ENCODE measurements at places on chromosomes 2 and 18.

- peak; percentile 55 for DNase-seq
Observed at GRCh38 chr2:214533541-214533940, 122.7 kb downstream of the VWC2L start.

DNA sequence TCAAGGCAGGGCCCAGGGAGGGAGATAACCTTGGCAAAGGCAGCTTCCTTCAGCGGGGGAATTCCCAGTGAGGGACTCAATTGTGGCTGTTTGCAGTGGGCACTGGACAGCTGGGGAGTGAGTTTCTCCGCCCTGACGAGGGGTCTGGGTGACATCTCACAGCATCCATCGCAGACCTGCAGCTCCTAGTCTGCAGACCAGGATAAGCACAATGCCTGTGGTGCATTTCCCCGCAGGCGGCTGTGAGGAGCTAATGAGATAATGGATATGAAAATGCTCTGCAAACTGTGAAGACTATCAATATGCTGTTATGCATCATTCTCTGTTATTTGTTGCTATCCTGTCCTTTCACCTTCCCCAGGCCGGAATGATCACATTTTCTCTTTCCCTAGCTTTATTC is 30.0 kb upstream of the CYP1B1 start:
- no peak for DNase-seq

- DNase-seq, result no peak
Observed at GRCh38 chr2:98463551-98463971, 18.9 kb downstream of the INPP4A start.

- DNase-seq, result peak; percentile 34
Observed at GRCh38 chr2:135745545-135745944, 3.9 kb downstream of the UBXN4 start.

DNA sequence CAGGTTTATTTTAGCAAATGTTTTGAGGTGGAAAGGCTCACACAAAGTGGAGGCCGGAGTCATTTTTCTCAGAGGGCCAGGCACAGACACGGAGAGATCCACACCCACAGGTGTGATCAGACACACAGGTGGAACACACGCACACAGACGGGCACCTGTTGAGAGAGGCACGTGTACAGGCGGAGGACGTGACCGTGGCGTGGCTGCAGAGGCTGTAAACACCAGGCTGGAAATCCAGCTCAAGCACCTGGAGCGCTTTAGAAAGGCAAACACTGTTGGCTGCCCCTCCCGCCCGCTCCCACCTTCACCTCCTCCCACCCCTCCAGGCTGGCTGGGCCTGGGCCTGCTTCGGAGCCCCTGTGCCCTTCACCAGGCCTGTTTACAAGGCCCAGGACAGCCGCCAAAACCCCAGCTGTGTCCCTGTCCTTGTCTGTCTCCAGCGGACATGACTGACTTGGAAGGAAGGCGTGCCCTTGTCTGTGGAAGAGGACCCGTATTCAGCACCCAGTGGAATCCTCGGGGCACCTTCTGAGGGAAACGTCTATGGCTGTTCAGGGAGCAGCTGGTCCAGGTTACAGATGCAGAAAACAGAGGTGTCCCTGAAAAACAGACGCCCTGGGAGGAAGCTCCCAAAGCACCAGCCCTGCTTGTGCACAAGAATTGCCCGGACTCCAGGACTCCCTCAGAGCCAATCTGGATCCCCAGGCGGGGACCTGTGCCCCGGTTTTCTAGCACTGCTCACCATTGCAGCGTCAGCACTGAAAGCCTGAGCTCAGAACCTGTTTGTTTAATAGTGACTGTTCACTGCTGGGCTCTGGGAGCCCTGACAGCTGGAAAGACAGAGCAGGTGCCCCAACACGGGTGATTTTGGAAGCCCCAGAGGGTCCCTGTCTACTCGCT is 134.3 kb upstream of the HAAO start:
- DNase-seq, result no peak

DNA sequence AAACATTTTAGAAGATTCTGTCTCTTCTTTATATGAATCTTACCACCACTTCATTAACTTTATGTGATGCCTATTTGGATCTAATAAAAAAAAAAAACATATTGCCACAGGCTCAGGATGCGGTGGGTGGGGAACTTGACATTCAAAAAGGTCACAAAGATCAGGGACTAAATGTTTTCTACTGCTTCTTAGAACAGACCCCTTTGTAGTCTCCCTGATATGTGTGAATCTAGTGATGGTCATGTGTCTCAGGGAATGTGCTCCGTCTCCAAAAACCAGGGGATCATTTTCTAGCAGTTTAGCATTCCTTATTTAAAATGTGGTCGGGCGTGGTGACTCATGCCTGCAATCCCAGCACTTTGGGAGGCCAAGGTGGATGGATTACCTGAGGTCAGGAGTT is 807.8 kb upstream of the CHAC2 start:
- no peak for DNase-seq

DNA sequence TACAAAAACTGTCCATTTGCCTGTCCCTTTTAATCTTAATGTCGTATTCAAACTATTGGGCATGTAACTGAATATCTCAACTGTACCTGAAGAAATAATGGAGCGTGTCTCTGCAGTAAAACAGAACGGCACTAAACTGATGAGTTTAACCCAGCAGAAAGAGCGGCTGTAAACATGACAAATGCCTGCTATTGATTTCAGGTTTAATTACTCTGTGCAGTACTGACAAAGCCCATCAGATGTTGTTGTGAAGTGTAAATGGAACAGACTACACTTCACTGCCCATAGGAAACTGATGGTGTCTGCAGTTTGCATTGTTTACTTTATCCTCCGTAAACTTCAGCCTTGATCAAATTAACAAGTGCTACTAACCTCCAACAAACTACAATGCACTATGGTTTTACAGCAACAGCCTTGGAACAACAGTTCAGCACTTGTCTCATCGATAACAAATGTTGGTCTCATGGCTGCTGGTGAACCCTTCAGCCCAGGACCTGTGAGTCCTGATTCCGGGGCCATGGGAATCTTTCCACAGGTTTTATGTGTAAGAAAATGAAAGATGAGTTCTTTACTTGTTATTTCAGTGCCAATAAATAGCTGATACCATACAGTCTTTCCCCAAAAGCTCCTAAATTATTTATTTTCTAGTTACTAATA is 316.5 kb downstream of the CCDC178 start:
- DNase-seq, result no peak

DNA sequence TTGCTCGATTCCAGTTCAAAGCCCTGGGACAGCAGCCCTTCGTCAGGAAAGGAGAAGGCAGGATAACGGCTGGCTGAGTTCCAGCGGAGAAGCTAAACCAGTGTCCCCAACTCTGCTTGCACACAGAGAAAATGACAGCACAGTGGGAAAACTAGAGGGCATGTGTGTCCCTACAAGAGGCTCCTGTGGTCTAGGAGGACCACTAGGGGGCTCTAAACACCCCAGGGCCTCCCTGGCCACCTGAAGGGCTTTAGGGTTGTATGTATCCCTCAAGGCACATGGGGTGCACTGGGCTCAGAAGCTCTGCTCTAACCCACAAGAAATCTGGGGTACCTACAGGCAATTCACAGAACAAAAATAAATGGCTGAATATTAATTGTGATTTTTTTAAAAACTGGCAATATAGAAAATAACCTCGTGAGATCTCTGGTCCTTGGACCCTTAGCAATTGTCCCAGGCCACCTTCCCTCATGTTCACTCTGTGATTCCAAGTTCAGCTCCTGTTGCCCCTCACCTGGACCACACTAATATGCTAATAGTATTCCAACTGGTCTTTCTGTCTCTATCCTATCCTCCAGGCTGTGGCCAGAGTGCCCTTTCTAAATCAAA is 17.5 kb downstream of the STAT1 start:
- DNase-seq, result no peak

DNA sequence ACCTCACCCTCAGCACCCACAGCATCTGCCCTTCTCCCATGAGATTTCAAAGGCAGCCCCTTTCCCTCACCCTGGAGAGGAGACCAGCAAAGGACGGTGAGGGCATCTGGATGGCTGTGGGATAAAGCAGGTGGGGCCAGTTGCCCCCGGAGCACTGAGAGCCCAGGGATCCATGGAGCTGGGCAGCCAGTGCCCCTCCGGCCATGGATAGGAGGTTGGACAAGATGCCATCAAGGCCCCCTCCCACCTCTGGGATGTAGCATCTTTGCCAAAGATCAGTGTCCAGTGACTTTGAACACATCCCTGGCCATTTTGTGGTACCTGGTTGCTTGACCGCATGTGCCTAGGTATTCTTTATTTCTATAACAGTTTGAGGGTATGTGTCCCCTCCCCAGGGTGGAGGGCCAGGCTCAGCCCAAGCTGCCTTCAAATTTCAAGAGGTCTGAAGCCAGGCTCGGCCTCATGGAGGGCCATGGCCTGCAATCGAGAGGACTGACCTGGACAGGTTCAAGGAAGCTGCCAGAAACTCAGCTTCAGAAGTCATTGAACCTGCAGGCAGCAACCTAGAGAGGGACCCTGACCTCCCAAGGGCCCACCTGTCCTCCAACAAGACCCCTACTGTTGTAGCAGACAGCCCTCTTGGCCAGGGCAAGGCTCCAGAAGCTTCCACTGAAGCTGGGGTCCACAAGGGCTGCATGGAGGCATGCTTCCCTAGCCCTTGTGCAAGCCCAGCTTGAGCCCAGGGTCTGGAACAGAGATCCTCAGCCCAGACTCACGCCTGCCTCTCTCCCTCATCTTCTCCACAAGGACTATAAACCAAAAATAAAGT is 55.5 kb upstream of the BIN1 start:
- DNase-seq, result no peak

DNA sequence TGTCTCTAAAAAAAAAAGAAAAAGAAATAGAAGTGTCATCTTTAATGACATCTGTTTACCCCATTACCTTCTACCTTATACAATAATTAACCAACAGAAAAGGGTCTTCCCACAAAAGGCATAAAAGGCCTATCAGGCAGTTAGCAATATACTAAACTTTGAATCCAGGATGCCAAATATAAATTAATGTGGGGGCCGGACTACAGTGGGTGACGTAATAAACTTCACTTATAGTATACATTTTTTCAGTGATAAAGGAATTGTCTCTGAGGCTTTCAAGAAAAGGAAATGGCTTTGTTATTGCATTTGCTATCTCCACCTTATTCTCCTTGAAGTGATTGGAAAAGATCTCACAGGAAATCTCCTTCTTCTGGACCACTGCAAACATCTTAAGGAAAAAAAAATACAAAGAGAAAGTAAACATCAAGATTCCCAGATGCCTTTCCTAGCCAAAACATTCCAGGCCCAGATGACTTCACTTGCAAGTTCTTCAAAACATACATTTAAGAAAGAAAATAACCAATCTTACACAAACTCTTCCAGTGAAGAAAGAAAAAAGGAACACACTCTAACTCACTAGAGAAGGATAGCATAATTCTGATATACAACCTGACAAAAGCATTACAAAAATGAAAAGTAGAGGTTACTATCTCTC is 126.2 kb upstream of the CAB39 start:
- DNase-seq, result no peak

DNA sequence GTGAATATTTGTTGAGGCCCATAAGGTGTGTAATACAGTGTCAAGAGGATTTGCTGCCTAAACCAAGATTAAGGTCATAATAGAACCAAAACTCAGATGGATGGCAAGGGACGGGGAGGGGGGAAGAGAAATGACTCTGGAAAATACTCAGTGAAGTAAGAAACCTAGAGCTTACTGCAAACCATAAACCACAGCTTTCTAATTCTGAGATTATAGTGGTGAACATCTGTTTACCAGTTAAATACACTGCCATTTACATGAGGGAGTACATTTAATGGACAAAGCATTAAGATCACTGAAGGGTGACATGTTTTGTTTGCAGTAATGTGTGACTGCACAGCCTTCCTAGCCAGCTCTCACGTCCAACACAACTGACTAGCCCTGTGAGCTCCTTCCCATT is 19.8 kb downstream of the EVX2 start:
- no peak for DNase-seq

DNA sequence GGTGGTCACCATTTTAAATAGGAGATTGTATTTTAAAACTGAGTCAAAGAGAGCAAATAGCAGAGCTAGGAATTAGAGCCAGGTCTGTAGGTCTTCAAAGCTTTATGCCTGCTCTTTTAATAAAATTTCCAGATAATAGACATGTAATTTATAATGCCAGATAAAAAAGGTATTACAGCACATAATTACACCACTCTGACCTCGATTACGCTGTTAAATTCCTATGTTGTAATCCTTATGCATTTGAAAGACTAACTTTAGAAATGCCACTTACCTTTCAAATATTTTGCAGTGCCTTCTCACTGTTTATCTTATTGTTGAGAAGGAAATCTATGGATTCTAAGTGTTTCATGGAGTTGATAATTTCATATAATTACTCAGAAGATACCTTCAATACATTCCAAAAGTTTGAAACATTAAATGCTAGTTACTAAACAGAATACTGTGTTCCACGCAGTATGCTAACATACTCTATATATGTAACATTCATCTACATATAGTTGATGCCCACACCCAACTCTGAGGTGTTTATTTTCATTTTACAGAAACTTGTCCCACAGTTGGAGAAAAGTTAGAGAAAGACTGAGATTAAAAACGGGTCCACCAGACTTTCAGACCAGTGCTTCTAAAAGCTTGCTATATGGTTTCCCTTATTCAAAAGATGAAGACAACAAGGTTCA is 120.0 kb downstream of the OSBPL1A start:
- no peak for DNase-seq

- no peak for DNase-seq
Observed at GRCh38 chr18:50560681-50561629, 1.1 kb downstream of the MAPK4 start.

DNA sequence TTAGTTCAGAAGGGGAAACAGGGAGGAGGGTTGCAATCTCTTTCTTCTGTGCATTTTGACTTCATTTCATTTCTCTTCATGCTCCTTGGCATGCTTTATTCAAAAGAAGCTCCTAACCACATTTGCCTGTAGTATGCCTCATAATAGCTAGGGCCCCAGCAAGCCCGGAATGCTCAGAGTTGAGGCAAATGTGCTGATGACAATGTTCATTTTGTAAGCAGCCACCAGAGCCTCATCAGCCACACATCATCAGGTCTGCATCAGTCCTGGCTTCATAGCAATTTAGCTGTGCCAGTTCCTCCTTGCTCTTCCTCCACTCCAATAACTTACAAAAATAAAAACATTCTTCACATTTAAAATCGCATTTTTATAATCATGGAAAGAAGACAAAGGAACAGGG is 65.4 kb upstream of the MMADHC start:
- no peak for DNase-seq

GRCh38 chr2:222450021-222450420 is 25.7 kb downstream of the SGPP2 start:
- DNase-seq, result no peak

GRCh38 chr18:22726469-22726868 is 206.7 kb upstream of the RBBP8 start:
- DNase-seq, result no peak

GRCh38 chr18:58576638-58577251 is 52.1 kb downstream of the ALPK2 start:
- no peak for DNase-seq

DNA sequence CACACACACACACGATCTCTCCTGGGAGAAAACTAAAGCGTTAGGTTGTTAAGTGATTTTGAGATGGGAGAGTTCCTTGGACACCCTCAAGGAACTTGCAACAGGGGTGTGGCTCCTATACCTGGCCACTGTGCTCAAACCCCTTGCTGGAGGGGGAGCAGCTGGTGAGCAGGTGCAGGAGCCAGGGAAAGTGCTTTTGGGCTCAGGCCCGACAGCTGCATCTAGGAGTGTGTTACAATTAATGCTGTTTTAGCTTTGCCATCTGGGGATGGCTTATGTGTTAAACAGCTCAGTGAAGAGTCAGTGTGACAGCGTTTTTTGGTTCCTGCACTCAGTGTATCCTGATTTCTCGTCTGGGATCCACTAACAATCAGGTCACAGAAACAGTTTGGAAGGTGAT is 510.8 kb downstream of the TRIB2 start:
- no peak for DNase-seq

GRCh38 chr2:169771021-169771420 is 27.6 kb upstream of the SSB start:
- no peak for DNase-seq

GRCh38 chr2:3445891-3446290 is 66.4 kb downstream of the TRAPPC12 start:
- no peak for DNase-seq
